OCI-M1 (cell line): ENCODE measurements at places on chromosomes 13 and 19.
A peak's percentile ranks its signal among the peaks of the same experiment; 100 is the strongest.

DNA sequence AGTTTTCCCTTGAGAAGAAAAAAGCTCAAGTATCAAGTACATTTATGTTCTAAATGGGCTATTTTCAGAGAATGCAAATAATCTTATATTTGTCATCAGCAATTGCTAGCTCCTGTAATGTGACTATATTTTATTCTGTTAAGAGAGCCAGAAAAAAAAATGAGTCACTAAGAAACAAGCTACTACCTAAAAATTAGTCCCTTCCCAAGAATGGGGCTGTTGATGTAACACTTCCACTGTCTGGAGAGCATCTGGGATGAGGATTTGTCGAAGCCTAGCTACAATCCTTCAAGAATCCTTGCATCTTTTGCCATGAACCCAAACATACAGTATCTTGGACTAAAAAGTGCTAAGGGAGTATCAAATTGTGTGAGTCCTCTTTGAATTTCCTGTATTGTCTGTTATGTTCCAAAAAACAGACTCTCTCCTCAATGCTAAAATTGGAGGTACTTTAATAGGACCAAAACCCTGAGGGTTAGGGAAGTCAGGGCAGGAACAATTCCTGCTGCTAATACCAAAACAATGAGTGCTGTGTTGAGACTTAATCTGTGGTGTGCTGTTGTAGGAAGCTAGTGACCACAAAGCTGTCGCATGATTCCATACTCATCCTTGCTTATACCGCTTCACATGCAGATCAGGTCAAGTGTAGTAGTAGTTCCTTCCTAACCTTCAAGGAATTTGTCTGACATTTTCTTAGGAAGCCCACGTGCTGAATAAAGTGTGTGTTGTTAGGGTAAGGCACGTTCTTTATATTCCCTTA lies 4.9 kb upstream of the ZC3H13 start:
- DNase-seq, result peak; percentile 15

DNA sequence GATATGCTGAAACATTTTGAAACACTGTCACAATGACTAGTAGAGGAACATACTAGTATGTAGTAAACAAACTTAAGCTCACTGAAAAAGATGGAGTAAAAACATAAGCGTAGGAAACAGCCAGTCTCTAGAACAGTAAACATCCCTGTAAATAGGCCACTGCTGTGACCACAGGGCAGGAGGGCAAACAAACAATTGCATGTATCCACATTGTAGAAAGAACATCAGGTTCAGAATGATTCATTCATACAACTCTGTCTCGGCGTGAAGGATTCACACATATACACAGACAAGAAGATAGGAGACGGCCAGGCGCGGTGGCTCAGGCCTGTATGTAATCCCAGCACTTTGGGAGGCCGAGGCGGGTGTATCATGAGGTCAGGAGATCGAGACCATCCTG lies 390.1 kb downstream of the IRS2 start:
- no peak for DNase-seq

DNA sequence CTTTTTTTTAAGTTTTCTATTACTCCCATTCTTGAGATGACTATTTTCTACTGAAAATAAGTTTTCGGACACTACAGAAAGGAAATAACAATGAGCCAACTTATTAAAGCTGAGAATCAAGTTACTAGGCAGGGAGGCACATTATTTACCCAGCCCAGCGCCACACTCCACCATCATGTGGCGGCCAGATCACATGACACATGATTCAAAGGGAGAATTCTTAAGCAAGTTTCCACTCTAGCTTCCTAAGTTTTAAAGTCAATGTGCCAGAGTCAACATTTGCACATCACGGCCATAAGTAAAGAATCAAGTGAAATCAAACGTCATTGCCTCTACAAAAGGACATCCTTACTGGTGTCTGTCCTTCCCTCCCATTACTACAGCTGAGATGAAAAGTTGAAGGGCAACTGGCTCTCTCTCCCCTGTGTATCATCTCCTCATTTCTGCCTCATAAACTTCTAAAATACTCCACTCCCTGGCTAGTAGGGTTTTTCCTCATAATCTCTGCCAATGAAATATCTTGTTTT lies 81.7 kb downstream of the KLF12 start:
- no peak for DNase-seq

- DNase-seq, result no peak
These were observed 833.9 kb downstream of the SLITRK1 start for GRCh38 chr13:83048419-83048818.

GRCh38 chr19:47231215-47232054 lies 436 bp upstream of the BBC3 start:
- peak; percentile 82 for DNase-seq

GRCh38 chr19:40672038-40672437 lies 18.4 kb downstream of the NUMBL start:
- DNase-seq, result no peak

DNA sequence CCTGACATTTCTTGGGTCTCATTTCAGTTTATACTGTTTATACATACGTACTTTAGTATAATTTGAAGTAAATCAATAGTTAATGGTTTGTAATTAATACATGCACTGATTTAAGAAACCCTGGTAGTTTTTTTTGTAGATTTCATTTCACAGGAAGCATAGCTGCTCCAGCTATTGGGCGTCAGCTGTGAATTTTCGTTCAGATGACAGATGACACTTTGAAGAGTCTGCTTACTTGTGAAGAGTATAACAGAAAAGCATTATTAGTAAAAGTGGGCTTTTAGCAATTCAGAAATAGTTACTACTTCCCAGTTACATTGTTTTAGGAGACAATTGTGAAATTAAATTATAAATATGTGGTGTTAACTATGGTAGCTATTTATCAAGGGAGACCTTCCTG lies 44.4 kb downstream of the METTL21C start:
- DNase-seq, result no peak

DNA sequence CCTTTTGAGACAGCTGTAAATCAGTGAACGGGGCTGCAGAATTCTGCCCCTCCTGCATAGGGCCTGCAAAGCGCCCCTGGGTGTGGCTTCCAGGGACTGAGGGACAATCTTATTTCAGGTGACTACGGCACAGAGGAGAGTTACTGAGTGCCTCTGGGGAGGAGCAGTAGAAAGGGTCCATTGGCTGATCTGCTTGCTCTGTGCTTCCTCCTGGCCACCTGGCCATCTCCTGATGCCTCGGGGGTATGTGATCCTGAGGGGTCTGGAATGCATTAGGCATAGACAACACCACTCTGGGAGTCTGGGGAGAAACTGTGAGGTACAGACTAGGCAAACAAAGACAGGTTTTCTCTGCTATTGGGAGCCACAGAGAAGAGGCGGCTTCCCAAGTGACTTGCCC lies 2.8 kb downstream of the KCTD15 start:
- DNase-seq, result no peak

DNA sequence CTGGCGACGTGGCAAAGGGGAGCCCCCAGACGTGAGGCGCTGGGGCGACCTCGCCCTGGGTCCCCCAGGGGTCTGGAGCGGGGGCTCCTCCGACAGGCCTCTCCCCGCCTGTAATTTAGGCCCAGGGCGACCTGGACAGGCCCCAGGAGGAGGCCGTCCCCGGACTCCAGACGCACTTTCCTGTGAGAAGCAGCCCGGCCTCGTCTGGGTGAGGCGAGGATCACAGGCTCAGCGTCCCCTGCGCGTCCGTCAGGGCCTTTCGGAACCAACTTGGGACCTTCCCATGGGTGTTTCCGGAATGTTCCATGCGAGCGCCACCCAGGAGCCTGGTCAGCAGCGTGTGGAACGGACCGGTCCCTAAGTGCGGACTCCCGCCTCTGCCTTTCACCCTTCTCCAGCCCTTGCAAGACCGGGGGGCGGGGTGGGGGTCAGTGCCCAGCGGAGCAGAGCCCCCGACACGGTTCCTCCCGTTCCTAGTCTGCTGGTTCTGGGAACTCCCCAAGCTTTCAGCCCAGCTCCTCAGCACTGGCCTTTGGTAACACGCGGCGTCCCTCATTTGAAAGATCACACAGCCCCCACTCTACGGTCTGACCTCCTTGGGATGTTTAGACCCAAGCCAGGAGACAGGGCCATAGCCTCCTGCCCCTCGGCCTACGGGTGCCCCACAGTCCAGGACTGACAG lies 1.1 kb upstream of the GRTP1 start:
- DNase-seq, result no peak

DNA sequence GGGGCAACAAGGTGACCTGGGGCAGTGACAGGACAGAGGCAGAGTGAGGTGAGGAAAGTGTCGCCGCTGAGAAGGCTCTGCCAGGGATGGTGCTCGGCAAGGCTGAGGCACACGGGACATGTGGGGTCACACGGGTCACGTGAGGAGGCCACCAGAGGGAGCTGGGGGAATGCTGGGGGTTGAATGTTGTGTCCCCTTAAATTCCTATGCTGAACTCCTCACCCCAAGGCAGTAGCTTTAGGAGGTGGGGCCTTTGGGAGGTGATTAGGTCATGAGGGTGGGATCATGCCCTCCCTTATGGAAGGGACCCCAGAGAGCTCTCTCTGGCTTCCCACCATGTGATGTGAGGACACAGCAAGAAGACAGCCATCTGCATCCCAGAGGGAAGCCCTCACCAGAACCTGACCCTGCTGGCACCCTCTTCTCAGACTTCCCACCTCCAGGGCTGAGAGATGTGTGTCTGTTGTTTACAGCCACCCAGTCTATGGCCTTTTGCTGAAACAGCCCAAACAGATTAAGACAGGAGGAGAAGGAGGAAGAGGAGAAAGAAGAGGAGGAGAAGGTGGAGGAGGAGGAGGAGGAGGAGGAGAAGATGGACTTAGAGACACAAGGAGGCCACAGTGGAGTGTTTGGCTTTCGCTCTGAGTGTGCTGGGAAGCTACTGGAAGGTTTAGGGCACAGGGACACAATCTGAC lies 35.4 kb downstream of the RFX2 start:
- no peak for DNase-seq

DNA sequence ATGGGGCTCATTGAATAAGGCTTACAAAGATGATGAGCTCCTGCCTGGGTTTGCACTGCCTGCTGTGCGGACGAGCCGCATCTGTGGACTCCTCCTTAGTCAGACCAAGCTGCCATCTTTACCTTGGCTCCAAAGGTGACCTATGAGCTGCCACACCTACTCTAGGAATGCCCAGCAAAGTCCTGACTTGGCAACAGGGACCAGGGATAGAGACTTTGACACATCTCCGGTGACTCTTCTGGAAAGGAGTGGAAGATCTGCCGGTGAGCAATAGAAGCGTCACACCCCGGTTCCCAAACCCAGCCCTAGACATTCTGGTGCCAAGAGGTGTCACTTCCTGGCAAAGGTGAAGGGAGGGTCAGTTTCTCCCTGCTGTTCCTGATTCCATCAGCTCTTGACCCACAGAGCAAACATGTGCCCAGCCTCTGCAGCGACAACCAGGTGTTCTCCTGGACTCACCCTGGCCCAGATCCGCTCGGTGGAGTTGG lies 50.2 kb upstream of the GTF3A start:
- no peak for DNase-seq
